ENCODE measurements at places on chromosomes 3 and 15.

- peak; percentile 80 for DNase-seq
These were observed 706.1 kb upstream of the GOLIM4 start for GRCh38 chr3:168801794-168802193.

- no peak for DNase-seq
These were observed 682.5 kb downstream of the GRM7 start for GRCh38 chr3:7543294-7543880.

GRCh38 chr3:109071350-109072142, 46.4 kb downstream of the MORC1 start:
- no peak for DNase-seq

DNA sequence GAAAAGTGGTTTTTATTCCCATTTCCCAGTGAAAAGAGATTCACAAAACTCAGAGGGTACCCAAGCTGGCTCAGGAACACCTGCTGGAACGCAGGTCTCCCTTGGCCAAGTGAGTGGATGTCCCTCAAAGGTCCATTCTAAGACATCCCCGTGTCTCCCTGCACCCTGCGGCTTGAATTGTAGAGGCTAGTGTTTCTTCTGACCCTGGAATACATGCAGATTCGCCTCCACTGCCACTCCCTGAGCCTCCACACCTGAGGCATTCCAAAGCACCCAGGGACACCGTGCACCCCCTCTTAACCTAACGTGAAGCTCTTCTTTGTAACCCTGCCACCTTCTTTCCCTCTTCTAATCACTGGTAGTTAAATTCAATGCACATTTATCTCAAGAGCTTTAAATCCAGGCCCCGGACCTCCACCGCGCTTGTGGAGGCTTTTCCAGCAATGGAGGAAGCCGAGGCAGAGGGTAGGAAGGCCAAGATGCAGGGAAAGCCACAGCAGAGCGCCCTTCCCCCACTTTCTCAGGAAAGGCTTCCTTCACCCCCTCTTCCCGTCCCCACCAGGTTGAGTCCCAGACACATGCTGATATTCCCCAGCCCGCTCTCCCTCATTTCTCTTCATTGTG, 590 bp upstream of the ITGA11 start:
- no peak for DNase-seq

GRCh38 chr3:126018995-126019394, 50.0 kb downstream of the ROPN1B start:
- DNase-seq, result no peak

GRCh38 chr3:1456781-1457311, 364.0 kb downstream of the CNTN6 start:
- DNase-seq, result no peak

GRCh38 chr3:167481164-167481563, 7.3 kb upstream of the SERPINI2 start:
- no peak for DNase-seq

GRCh38 chr3:186613637-186614265, 891 bp downstream of the AHSG start:
- no peak for DNase-seq

- peak; percentile 92 for DNase-seq
These were observed at the start of gene PRICKLE2 for GRCh38 chr3:64224826-64225610. Gene PRICKLE2, minus strand, starts transcription at chr3:64225466. Its CDS starts 26,539 bp downstream, at chr3:64198927.

DNA sequence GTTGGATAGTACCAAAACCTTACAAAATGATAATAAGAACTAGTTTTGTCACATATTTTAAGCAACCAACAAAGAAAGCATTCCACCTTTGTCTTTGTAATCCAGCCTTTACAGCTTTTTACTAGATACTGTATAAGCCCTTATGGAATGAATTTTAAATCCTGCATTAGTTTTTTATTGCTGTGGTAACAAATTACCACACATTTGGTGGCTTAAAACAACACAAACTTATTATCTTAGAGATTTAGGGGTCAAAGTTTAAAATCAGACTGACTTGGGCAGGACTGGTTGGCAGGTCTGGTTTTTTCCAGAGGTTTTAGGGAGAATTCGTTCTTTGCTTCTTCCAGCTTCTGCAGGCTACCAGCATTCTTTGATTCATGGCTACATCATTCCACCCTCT, 108.5 kb upstream of the NLGN1 start:
- no peak for DNase-seq

DNA sequence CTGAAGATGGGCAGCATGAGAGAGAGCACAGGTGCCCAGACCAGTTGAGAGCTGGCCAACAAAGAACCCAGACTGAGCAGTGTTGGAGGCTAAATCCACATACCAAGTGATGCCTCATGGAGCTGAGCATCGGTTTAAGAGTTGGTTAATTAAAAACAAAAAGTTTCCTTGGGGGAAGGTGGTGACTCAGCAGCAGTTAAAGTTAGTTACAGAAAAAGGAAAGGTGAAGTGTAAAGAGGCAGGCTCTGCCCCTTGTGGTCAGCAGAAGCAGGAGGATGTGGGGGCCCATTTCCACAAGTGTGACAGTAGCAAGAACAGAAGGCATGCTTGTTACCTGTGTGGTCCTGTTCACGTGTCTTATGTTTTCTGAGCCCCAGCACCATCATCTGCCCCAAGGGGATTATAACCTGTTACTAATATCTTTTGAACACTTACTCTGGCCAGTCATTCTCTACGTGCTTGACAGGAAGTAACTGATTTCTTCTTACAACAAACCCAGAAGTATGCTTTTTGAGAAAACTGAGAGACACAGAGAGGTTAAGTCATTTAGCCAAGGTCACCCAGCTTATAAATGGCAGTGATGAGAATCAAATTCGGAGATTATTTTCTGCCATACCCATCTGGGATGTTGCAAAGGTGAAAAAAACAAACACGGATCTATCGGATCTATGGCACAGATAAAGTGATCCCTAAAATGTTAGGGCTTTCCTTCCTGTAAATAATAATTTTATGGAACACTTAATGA, 91.0 kb downstream of the EPHB1 start:
- no peak for DNase-seq

GRCh38 chr3:76362643-76363042, 577.3 kb upstream of the ZNF717 start:
- DNase-seq, result no peak

DNA sequence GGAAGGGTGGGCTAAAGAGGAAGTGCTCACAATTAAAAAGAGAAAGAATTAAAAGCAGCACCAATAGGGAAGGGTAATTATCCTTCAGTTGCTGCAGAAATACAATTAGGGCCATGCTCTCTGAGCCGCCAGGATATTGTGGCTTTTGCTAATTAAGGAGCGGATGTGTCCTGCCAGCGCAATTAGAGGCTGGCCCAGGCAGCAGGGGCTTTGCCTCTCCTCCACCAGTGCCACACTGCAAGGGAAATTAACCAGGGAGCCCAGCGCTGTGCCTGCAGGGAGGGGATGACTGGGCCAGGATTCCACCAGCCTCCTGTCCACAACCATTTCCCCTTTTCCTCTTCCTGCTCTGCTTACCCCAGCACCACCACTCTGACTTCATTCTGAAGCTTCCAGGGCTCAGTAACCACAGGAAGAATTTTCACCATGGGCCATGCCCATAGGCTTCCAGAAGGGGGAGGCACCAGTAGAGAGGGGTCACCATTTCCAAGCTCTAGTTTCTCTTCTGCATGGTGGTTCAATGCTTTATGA, 10.4 kb upstream of the AEN start:
- no peak for DNase-seq

- no peak for DNase-seq
These were observed 46.4 kb downstream of the C3orf20 start for GRCh38 chr3:14721126-14721864.

DNA sequence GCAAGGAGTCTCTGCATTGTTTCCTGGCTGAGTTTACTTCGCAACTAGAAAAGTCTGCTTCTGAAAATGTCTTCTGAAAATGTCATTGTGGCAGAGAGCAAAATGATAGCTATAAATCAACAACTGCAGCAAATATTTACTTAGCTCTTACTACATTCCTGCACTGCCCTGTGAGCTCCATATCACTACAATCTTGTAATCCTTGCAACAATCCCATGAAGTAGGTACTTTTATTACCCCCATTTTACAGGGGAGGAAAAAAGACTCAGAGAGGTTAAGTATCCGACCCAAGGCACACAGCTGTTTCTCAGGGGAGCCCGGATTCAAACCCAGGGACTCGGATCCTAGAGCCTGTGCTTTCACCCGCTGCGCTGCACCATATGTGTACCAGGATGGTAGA, 34.2 kb upstream of the SPTBN5 start:
- DNase-seq, result no peak

- DNase-seq, result peak; percentile 33
These were observed 163.6 kb downstream of the KCNMB2 start for GRCh38 chr3:178699810-178700209.

DNA sequence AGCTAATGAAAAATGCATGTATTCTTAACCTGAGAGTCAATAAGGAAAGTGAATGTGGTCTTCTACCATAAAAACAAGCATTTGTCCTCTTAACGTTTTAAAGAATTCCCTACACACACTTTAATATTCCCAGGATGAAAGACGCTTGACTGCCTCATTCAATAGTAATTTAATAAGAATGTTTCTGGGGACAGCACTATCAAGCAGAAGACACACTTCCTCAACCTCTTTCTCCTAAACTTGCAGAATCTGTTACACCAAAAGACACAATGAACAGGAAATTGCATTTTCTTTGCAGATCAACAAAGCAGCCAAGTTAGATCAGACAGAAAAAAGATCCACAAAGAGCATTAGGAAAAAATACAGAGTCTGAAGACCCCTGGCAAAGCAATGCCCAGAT, 97.7 kb downstream of the PLCH1 start:
- no peak for DNase-seq

GRCh38 chr3:36823806-36824205, 59.5 kb upstream of the DCLK3 start:
- no peak for DNase-seq

DNA sequence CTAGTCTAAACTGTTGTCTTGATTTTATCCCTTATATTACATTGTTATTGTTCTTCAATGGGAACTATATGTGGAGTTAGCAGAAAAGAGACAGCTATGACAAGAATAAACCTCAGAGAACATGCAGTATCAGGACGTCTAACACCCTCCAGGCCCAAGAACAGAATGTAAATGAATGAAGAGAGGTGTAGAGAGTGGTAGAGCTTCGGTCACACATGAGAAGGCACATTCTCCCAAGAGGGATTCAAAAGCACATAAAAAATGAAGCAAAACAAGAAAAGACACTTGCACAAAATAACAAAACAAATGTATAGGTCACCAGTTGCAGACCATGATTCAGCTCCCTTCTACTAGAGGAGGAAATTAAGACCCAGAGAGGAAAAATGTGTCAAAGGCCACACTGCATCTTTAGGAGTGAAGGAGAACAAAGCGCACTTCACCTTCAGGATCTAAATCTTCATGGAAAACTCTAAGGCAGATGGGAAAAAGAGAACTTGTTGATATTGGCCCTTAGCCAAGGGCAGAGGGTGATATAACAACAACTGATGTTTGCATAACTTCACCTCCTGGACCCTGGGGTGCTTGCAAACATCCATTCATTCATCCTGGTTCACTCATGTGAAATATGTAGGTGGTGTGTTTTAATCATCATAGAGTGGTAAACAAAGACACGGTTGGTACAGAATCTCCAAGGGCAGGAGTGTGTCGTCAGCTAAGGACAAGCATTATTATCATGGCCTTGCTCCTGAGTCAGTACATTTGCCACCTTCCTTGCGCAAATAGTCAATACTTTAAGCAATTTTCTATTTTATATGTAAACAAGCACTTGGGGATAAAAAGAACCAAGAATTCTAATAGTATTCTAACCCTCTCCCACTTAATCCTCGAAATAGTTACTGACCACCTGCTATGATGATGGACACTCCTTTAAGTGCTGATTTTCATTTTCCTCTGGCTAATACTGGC, 8.8 kb downstream of the NEK10 start:
- DNase-seq, result peak; percentile 26

GRCh38 chr15:37109872-37110572, 9.7 kb upstream of the MEIS2 start:
- DNase-seq, result no peak

DNA sequence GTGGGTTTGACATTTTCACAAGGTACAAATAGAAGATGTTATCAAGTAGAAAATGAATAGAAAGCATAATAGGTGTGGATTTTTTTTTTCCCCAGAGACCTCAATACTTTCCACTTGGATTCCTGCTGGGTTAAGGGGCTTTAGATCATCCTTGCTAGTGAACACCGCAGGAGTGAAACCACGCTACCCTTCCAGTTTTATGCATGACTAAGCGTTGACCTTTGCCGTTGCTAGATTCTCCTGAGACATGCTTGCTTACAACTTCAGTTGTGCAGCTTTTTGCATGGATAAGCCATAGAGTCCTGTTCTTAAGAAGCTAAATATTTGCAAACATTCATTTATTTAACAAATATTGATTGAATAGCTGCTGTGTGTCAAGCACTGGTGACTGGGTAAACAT, 299.7 kb upstream of the LMCD1 start:
- DNase-seq, result no peak

Measured in HCEC 1CT (cell line).